ENCODE measurements at places on chromosomes 2 and 18.

DNA sequence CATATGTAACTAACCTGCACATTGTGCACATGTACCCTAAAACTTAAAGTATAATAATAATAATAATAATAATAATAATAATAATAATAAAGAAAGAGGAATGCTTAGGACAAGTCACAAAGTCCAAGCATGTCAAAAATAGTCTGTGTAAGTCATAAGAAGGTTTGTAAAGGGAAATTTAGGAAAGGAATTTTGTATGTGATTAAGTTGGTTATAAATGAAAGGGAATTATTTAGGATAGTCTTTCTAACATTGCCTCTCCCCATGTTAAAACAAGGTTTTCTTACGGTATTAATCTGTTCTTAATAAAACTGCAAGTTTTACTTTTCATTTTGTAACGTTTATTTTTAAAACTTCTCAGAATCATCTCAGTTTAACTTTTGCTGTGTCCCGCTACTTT, 62.8 kb downstream of the SESTD1 start:
- no peak for DNase-seq

GRCh38 chr2:618422-618990, 58.7 kb downstream of the TMEM18 start:
- DNase-seq = peak; percentile 8

DNA sequence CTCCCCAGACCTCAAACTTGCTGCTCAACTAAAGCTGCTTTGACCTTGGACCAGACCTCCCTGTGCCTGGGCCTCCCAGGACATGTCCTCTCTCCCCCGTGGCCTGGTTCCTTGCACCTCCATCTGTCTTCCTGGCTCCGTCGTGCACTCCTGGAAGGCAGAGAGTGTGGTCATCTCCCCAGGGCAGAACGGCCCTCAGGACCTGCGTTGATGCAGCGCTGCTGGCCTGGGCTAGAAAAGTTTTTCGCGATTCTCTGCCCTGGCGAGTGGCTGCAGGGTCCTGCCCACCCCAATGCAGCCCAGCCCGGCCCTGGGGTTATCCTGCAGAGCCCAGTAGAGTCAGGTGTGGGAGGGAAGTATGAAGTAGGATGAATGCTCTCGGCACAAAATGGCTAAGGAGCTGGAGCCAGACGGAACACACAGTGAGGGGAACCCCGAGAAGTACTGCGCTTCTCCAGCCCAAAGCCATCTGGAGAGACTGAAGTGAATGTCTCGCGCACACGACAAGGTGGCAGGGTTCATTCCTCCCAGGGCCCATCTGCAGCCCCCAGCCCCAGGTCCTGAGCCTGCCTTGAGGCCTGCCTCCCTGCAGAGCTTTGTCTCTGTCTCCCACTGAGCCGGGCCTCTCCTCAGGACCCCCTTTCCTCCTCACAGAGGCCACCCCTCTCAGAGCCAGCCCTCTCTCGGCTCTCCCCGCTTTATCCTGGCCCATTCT, 41.7 kb downstream of the ATOH8 start:
- DNase-seq = no peak

GRCh38 chr2:119694845-119695521, 16.0 kb downstream of the TMEM177 start:
- DNase-seq = no peak

- DNase-seq = no peak
Measured at GRCh38 chr2:72278046-72278445, 130.4 kb upstream of the CYP26B1 start.

- no peak for DNase-seq
Measured at GRCh38 chr18:78632111-78632541, 347.5 kb upstream of the SALL3 start.

- no peak for DNase-seq
Measured at GRCh38 chr2:70029814-70030409, 57.4 kb upstream of the PCBP1 start.

DNA sequence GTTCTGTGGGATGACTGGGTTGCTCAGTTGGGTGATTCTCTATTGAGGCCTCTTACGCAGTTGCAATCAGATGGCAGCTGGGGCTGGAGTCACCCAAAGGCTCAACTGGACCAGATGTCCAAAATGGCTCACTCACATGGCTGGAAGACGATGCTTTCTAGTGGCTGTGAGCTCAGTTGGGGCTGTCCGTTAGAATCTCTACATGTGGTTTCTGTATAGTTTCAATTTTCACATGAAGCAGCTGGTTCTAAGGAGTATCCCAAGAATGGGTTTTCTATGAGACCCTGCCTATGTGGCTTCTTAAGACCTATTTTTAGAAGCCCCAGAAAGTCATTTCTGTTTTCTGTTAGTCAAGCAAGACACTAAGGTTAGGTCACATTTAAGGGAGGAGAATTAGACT, 4.4 kb downstream of the XRCC5 start:
- no peak for DNase-seq

DNA sequence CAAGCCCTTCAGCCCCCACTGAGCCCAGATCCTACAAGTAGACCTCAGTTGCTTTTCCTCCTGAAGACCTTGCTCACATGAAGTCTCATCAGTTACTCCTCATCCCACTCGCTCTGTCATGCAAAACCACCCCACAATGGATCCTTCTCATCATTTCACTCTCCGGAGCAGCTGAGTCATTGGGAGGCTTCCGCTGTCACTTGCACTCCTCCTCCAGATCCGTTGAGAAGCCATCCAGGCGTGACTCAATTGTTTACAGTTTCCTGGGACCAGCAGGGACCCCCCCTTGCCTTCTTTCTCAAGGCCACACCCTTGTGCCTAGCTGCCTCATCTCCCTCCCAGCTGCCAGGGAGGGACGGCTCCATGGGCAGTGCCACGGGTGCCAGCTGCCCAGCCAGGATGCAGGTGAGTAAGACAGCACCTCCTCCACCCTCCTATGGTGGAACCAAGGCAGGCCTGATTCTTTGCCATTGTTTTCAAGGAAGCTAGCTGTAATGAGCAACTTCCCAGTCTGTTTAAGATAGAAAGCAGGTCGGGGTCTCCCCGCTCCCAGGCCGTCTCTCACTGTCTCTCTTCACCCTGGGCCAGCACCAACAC, 16.3 kb downstream of the GPR55 start:
- DNase-seq = peak; percentile 64

DNA sequence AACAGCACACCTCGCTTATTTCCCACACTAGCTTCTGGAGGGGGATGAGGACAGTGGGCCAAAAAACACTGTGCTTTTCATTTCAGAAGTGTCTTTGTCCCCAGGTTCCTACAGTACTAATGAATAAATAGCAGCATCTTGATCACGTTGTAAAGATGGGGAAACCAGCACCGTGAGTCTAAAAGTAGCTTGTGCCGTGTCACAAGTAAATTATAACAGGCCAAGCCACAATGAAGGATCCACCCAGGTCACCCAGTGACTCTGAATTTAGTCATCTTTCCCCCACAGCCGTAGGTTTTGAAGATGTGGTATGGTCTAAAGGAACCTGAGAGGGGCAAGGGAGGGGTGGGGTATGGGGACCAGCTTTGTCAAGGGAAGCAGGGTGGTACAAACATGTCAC, 8.8 kb downstream of the FZD7 start:
- no peak for DNase-seq

- no peak for DNase-seq
Measured at GRCh38 chr18:51149670-51150069, 47.8 kb downstream of the MEX3C start.

GRCh38 chr2:179031731-179032408, 18.1 kb downstream of the CCDC141 start:
- DNase-seq = peak; percentile 45

GRCh38 chr2:186027922-186028321, 289.3 kb downstream of the FSIP2 start:
- no peak for DNase-seq

DNA sequence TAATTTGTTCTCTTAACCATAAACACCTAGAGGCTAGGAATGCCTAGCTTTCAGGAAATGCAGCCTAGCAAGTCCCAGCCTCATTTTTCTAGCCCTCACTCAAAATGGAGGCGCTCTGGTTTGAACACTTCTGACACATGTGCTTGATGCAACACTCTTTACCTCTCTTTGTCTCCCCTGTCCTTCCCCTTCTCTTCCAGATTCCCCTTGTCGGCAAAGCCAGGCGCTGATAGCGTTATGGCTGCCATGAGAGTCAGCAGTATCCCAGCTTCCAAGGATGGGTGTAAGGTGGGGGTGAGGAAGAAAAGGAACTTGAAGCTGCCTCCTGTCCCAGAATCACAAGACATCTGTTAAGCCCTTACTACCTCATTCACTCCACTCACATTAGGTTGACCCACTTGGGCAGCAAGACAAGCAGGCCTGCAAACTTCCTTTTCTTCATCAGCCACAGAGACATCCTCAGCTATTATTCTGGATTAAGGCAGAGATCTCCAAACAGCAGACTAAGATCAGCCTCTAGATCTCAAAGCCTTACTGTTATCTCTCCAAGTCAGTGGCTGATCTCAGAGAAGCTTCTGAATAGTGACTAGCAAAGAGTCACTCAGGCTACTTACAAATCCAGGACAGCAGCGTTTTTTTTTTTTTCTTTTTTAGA, 1.9 kb upstream of the ST3GAL5 start:
- no peak for DNase-seq

DNA sequence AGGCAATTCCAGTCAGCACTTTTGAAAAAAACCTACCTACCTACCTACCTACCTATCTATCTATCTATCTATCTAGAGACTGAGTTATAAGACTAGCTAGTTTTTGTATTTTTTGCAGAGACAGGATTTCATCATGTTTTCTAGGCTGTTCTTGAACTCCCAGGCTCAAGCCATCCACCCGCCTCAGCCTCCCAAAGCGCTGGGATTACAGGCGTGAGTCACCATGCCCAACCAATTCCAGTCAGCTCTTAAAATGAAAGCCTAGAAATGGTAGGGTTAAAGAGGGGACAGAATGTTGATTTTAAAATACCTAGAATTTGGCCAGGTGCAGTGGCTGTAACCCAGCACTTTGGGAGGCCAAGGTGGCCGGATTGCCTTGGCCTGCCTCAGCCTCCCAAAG, 19.1 kb downstream of the MSH2 start:
- DNase-seq = no peak

DNA sequence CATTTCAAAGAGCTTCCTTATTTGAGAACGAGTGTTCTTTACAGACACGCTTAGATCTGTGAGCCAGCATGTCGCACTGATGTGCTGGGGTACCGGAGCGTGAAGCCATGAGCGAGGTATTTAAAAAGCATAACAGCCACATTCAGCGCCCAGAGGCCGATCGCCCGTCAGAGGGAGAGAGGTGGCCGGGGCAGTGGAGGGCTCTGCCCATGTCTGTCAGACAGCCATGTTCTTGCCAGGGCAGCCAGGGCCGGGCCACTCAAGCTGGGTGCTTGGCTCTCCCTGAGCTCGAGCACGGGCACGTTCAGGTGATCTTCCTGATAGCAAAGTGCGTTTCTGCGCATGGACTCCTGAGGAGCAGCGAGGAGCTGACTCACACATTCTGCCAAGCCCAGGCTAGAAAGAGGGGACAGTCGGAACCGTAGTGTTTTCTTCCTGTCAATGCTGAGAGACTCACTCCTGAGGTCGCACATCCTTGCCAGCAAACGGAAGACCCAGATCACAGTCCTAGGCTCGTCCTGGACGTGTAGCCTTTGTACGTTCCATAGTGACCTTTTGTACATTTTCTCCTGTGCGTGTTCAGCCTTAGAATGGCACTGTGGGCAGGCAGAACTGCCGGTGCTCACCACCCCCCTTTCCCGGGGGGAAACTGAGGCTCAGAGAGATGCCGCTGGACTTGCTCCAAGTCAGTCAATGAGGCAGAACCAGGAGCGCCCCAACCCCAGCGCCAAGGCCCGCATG, 100.7 kb downstream of the NFATC1 start:
- no peak for DNase-seq

GRCh38 chr2:124524155-124524915, 499.2 kb downstream of the CNTNAP5 start:
- DNase-seq = no peak

DNA sequence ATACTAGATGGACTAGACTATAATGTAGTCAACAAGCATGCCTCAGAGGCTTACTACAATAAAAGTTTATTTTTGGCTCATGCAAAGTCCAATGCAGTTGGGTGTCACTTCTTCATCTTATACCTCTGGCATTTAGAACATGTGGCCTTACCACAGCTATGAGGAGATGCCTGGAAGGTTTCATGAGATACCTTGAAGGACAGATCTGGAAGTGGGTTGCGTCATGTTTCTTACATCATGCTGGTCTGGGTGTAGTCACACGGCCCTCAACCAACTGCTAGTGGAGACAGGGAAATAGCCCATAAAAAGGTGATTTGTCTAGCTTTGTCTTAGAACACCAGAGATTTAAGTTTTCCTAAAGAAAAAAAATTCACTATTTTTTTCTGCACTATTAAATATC, 91.7 kb upstream of the MMADHC start:
- no peak for DNase-seq

GRCh38 chr2:34365932-34366331, 766.8 kb upstream of the FAM98A start:
- no peak for DNase-seq

DNA sequence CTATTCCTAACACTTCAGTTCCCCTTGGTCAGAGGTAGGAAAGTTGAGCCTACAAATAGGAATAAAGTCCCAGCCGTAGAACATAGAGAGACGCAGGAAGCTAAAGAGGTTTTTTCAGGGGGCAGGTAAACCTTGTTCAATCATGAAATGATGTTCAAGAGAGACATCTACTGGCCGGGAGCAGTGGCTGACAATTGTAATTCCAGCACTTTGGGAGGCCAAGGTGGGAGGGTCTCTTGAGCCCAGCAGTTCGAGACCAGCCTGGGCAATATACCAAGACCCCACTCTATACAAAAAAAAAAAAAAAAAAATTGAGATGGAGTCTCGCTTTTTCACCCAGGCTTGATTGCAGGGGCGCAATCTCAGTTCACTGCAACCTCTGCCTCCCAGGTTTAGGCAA, 66.7 kb upstream of the DNAJC10 start:
- DNase-seq = no peak

DNA sequence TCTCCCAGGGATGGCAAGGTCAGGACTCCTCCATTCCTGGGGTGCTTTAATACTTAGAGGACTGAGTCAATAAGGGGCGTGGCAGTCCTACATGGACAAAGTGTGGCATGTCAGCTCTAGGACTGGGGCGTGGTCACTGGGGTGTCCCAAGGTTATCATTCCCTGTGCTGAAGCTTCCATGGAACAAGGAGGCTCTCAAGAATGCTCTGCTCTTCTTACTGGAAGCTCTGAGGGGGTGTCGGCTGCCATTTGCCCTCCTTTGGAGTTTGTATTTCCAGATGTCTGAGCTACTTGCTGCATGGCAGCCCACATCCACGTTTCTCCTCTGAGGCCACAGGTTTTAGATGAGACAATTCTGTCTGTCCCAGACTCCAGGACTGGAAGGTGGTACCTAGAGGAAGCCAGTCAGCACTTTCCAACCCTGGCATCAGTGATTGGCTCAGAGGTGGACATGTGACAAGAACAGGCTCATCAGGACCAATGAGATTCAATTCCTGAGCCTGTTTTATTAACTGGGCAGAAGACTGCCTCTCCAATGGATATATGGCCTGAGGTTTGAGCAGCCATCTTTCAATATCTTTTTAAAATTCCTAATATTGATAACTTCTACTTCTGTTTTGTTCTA, 128.9 kb upstream of the ARL4C start:
- no peak for DNase-seq

DNA sequence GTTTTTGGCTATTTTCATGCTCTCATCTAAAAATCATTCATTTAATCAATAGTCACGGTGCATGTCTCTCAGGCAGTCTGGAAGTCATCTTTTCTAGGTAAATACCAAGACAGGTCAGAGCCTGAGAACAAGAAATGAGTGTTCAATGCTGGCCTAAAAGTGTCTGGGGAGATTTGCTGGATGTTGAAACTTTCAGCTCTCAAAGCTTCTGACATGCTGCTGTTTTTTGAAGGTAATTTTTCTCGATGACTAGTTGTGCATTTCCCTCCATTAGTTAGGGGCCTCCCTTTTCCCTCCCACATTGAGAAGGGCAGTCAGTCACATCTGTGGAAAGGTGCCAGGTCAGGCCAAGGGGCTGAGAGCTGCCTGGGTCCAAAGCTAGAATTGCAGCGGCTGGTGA, 115.6 kb downstream of the LPIN1 start:
- DNase-seq = no peak

Data from activated CD8-positive, alpha-beta memory T cell treated with anti-CD3 and anti-CD28 coated beads, Interleukin-2, amount 10 ng/mL, durations not matched to agents 7 days and 5 days (primary cell).